ENCODE measurements at places on chromosomes 12 and 14.

DNA sequence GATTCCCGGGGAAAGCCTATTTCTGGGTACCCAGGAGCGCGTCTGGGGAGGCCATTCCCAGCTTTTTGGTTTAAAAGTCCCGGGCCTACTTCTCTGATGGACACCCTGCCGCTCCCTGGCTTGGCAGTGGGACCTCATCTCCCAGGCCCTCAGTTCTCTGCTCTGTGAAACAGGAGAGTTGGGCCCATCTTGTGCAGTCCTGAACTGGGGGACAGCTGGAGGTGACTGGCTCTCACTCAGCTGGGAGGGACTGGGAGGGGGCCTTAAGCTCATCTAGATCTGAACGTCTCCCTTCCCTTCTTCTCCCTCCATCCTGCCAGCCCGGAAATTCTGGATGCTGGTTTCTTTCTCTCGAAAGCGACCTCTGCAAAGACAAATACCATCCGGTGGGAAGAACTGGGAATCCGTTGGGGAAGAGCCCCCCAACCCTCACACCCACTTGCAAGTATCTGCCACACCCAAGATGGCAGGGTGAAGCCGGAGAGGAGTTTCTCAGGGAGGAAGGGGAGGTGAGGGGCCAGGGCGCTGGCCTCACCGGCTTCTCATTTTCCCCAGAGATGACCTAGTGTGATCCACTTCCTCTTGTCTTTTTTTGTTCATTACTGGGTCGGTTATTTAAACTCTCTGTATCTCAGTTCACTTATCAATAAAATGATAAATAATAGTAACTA lies 1.4 kb downstream of the RIN3 start:
- DNase-seq = no peak

DNA sequence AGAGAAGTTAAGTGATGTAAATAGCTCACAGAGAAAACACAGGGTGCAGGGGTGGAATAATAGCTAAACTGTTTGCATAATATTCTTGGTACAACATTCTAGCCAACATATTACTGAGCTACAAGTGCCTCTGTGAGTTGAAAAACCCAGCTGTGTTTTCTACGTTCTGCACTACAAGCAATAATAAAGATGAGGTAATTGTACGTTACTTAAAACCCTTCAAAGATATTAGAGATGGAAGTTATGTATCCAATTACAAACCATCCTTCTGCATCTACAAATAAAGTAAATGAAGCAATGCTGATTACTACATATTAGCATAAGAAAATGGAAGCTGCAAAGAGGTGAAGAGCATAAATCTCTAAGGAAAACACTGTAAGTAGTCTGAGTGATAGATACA lies 271.4 kb downstream of the SSPN start:
- no peak for DNase-seq

DNA sequence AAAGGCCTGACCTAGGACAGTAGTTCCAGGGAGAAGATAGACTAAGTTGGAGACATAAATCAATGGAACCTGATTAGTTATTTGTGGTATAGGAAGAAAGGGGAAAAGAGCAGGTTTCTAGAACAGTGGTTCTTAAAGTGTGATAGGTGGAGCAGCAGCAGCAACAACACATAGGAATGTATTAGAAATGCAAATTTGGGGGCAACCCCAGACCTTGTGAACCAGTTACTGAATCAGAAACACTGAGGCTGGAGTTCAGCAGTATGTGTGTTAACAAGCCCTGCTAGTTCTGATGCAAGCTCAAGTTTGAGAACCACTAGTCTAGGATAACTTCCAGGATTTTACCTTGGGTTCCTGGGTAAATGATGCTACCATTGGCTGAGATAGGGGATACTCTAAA lies 308.7 kb downstream of the EMP1 start:
- no peak for DNase-seq

DNA sequence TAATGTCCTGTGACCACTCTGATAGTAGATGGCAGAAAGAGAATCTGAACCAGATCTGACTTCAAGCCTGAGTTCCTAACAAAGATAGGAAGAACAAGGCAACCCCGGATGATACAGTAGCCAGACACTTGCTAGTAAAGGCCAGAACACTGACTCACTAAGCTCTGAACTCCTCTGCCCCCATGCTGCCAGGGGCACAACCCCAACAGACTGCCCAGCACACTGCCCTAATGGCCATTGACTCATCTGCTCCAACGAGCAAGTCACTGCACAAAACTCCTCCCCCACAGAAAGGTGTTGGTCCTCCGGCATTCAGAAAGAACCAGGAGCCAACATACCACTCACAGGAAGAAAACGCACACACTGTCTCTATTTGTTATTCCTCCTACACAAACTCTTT lies 179.6 kb upstream of the NUDT4 start:
- no peak for DNase-seq

- no peak for DNase-seq
Measured at GRCh38 chr12:108078428-108078827, 50.7 kb upstream of the WSCD2 start.

GRCh38 chr14:20247646-20248246 lies 8.7 kb downstream of the OR11H4 start:
- DNase-seq = no peak

- DNase-seq = no peak
Measured at GRCh38 chr14:65774041-65774440, 361.5 kb downstream of the FUT8 start.

DNA sequence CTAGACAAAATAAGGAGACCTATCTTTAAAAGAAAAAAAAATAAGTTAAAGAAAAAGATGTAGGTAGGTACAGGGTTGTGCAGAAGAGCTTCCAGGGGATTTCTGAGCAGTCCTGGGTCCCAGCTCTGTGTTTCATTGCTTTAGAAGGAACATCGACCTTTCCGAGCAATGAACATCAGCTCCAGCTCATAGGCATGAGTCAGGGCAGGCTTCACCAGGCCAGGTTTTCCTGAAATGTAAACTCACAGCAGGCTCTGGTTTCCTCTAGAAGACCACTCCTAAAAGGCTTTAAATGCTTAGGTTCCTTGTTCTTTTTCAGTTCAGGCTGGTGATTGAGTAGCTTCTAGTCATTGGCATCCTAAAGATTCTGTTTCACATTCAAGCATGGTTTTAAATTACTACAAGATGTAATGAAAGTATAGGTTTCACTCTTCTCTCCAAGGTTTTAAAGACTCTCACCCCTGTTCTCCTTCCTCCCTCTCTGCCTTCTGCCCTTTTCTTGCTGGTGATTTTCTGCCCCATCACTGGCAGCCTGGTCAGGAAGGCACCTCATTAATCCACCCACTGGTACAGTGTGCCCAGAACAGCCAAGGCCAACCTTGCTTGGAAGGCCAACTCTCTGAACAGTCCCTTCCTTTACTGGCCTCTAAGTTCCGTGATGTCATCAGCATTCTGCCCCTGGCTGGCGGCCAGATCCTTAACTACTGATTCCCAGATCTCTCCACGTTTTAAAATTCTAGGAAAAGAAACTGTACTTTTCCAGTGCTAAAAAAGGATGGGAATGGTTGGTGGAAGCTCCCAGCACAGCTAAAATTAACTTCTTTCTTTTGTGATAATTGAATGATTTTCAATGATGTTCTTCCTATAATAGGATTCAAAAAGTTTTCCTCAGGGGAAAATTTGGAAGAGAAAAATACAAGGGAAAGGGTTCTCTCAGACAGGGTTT lies 109.4 kb upstream of the HIF1A start:
- no peak for DNase-seq

DNA sequence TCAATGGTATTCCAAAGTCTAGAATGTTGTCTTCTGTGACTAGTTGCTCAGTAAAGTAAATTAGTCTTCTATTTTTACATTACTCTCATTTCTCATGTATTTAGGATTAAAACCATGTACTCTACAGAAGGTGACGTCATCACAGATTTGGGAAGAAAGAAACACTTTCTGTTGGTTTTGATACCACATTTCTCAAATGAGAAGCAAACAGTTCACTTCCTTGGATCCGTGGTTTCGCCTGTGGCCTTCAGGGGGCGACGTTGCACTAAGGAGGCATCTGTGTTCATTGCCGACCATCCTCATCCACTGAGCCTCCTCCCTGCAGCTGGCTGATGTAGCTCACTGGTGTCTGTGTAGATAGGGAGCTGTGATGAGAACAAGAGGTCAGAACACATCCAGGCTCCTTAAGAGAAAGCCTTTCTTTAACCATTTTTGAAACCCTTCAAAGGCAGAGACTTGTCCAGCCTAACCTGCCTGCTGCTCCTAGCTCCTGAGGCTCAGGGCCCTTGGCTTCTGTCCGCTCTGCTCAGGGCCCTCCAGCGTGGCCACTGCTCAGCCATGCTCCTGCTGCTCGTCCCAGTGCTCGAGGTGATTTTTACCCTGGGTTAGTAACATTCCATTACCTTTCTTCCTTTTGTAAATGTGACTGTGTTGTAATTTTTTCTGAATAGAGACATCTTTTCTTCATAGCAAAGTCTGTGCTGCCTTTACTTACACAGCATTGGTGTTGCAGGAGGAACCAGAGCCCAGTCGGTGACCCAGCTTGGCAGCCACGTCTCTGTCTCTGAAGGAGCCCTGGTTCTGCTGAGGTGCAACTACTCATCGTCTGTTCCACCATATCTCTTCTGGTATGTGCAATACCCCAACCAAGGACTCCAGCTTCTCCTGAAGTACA lies 220.6 kb upstream of the OR4E1 start:
- peak; percentile 33 for DNase-seq

DNA sequence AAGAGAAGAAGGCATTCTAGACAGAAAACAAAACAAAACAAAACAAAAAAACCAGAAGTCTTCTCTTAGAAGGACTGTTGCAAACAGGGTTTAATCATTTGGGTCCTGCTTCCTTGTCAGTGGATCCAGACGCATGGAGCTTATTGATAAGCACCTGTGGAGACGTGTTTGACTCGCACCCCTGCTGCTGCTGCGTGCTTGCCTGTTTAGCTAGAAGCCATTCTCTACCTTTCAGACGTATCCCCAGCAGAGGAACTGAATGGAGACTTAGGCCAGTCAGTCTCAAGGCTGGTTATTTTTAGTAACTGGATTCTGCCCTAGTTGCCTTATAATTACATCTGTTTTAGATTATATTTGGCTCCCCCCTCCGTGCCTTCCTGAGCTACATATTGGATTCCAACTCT lies 186.1 kb upstream of the EEA1 start:
- DNase-seq = no peak

GRCh38 chr12:24586293-24586692 lies 362.6 kb downstream of the BCAT1 start:
- DNase-seq = no peak

DNA sequence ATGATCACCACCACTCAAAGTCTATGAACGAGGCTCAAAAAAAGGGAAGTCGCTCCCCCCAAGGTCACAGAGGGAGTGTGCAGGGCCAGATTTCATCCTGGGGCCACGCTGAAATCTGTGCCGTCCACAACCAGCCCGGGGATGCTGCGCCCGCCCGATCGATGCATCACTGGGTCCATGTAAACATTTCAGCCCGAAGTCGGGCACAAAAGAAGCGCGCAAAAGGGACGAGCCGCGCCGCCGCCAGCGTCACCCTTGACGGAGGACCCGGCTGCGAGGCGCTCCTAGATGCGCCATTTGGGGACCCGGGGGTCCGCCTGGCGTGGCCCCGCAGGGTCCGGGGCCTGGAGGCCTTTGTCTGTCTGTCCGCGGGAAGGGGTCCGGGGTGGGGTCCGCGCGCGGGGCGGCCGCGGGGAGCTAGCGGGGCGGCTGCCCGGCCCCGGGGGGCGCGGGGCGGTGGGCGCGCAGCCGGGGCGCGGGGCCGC lies 503 bp downstream of the FBXO21 start:
- DNase-seq = no peak

DNA sequence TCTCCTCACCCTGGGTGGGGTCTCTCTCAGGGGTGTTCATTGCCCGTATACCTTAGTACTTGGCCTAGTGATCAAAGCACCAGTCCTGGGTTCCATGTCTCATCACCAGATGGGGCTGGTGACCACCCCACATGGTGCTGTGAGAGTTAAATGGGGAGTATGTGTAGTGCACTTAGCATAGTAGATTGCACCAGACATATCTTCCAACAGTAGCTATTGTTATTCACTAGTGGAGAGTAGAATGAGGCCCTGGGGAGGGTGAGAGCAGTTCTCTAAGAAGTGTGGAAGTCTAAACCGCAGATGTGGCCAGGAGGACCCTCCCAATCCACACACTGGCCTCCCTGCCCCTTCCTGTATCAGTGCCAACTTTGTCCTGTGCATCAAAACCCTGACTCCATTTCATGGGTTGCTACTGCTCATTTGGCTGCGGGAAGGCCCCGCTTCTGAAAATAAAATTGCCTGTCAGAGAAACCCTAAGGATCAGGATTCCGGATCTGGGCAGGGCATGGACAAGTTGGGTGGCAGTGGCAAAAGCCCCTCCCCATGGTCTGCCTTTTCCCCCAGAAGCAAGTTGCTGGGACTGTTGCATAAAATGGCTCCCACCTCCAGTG lies 4.4 kb downstream of the CD9 start:
- no peak for DNase-seq

- DNase-seq = no peak
Measured at GRCh38 chr12:49298160-49298559, 3.2 kb downstream of the PRPH start.

DNA sequence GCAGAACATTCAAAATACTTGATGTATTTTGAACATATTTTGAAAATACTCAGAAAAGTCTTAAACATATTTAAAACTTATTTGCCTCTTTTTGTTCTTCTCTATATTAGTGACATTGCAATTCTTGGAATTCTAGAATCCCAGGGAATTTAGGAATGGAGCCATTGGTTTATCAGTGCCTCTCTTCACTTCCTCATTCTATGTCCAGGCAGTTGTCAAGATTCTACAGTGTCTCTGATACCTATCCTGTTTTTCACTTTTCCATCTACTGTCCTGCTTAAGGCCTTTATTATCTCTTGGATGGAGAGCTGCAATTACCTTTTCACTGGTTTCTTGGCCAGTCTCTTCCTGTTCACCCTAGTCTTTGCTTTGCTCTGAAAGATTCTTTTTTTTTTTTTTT lies 144.6 kb downstream of the TTLL5 start:
- no peak for DNase-seq

All from central memory CD4-positive, alpha-beta T cell (primary cell).